ENCODE measurements at places on chromosomes 11 and 22.

GRCh38 chr11:99311870-99312269 lies 291.1 kb downstream of the CNTN5 start:
- DNase-seq: no peak

- peak; percentile 83 for DNase-seq
Measured at GRCh38 chr22:20858615-20859416, at the start of the genes PI4KA and SNAP29. Gene PI4KA (minus strand): TSS chr22:20858811. CDS start chr22:20858725, 86 bp downstream. Gene SNAP29 (plus strand): TSS chr22:20859007. CDS start chr22:20859111, 104 bp downstream.

DNA sequence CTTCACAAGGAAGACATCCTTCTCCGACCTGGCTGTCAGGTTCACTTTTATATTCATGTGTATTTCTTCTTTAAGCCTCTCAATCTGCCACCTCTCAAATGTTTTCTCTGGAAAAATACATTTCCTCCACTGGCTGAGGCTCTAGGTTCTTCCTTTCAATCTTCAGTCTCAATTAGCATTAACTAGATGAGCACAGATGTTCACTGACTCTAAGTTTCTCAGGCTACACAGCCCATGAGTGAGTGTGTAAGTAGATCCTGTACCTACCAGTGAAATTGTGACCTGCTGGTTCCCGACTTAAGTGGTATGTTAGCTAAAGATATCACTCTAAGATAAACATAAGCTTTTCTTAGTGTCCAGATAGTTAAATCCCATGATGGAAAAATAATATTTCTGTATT lies 206.9 kb downstream of the ADAMTS15 start:
- DNase-seq: no peak

DNA sequence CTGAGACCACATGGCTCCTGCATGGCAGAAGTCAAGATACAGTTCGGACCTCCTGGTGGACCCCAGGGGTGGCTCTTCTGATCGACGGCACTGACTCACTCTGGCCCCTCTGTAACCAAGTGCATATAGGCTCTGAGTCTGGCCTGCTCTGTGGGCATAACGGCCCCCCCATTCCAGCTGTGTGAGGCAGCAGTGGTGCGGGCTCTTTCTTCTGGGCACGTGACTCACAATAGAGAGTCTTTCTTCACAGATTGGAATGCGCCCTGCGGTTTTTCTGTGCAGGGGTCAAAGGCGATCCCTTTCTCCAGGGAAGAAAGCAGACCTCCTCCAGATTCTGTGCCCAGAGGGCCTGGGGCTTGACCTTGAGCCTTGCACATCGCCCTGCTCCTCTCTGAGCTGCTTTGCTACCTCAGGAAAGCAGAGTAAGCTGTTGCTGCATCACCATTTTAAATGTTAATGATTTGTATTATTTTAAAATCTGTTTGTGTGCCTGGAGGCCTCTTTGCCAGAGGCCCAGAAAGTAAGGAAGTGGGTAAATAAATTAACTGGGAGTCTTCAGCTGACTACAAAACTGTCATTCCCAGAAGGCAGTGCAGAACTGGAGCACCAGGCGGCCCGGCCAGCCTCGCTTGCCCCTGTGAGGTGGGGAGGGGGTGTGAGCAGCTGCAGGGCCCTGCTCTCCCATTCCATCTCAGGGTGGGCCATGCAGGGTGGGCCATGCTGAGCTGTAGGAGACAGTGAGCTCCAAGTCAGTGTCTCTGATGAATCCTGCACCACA lies 199.0 kb downstream of the GRIK4 start:
- DNase-seq: no peak
